ENCODE measurements at places on chromosomes 2 and 18. TPM values are rescaled to one million over a fixed set of nuclear protein-coding genes. Genes with fewer than 3 reads are reported as not detected.

PSMA8 gene
- total RNA-seq: 1.7 TPM

- no peak overlapping the region for H3K27ac ChIP-seq
- H3K4me3 ChIP-seq: no peak overlapping the region
- no peak for DNase-seq
- peaks cover 23% of the 10 kb centered on the region for H3K4me1 ChIP-seq
Observed at GRCh38 chr2:175999283-175999819, 2.7 kb downstream of the LNPK start.

DNA sequence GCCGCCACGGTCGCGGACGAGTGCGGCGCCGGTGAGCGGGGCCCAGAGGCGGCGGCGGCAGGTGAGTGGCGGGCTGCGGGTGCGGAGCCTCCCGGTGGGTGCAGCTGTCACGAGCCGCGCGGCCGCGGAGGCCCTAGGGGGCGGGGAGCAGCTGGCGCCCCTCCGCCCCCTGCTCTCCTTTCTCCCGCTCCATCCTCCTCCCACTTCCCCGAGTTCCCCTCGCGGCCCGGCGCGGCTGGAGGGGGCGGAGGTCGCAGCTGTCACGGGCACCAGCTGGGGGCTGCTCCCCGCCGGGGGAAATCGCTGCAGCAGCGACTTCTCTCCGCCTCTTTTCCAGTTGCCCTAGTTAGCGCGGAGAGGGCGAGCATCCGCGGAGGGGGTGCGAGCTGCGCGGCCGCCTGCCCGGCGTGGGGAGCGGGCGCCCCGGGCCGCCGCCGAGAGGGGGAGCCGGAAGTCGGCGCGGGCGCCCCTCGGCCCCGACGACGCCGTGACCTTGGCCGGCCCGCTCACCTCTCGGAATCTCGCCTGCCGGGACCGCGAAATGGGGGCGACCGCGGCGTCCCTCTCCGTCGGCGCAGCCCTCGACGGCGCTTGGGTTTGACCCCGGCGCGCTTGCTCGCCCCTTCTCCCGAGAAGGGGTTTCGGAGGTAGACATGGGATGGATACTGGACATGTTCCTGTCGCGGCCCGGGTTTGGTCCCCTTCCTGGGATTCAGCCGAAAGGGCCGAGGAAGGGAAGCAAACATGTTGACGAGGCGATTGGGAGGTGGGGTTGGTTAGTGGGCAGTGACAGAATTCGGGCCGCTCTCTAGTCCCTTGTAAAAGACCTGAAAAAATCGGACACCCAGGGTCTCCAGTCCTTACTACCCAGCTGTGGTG lies 727 bp downstream of the NCOA1 start:
- H3K27me3 ChIP-seq: no peaks in the 10 kb centered on the region
- peak; percentile 74 for DNase-seq
- H3K27ac ChIP-seq: peak overlapping the region; percentile 91
- H3K4me3 ChIP-seq: peak overlapping the region; percentile 92
- no peaks in the 10 kb centered on the region for H3K36me3 ChIP-seq
- peaks cover 40% of the 10 kb centered on the region for H3K4me1 ChIP-seq

LONRF2 gene
- not detected for total RNA-seq

DNA sequence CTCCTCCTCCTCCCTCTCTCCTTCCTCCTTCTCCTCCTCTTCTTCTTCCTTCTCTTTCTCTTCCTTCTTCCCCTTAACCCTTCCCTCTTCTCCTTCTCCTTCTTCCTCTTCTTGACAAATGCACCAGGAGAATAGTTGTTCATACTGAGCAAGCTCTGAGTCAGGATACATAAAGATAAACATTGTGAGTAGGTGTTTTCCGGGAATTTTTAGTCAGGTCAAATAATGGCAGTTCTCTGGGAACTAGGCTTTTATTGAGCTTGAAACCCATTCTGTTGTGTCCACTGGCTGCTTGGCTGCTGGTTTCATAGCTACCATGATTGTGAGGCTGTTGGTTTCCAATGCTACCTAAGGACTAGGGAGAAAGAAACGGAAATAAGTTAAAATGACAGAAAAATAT lies 1144.7 kb upstream of the DDX18 start:
- no peaks in the 10 kb centered on the region for H3K36me3 ChIP-seq
- no peak overlapping the region for H3K27ac ChIP-seq
- no peaks in the 10 kb centered on the region for H3K27me3 ChIP-seq
- no peak overlapping the region for H3K4me3 ChIP-seq
- DNase-seq: no peak
- no peaks in the 10 kb centered on the region for H3K4me1 ChIP-seq

All from naive thymus-derived CD8-positive, alpha-beta T cell (primary cell).